ENCODE measurements at places on chromosomes 4 and X.

GRCh38 chr4:6561173-6561516 is 13.8 kb upstream of the MAN2B2 start:
- no peak for DNase-seq

DNA sequence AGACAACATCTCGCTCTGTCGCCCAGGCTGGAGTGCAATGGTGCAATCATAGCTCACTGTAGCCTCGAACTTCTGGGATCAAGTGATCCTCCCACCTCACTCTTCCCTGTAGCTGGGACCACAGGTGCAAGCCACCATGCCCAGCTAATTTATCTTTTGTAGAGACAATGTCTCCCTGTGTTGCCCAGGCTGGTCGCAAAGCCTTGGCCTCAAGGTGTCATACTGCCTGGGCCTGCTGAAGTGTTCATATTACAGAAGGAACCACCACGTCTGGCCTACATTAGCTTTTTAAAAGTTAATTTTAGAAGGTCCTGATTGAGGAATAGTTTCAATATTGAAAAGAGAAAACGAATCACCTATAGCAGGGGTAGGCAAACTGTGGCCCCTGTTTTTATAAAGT is 22.5 kb downstream of the TRIML2 start:
- no peak for DNase-seq

- no peak for DNase-seq
Observed at GRCh38 chr4:89273741-89274141, 33.9 kb downstream of the GPRIN3 start.

- DNase-seq, result no peak
Observed at GRCh38 chr4:90438522-90438921, 311.3 kb downstream of the CCSER1 start.

GRCh38 chrX:48493890-48494364 is 14.9 kb upstream of the PORCN start:
- DNase-seq, result peak; percentile 64

DNA sequence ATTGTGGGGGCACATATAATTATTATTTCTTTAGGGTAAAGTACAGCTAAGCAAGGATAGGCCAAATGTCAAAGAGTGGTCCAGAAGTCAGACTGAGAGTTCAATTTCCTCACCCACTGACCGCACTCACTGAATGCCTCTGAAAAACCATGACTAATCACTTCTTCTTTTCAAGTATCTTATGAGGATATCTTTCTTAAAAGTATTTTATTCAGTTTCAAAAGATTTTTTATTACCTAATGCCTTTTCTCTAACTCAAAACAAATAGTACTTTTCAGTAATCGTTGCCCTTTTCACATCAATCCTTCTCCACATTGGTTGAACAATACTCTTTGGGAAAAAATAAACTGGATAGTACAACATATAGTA is 61.7 kb upstream of the CAMK2D start:
- no peak for DNase-seq

DNA sequence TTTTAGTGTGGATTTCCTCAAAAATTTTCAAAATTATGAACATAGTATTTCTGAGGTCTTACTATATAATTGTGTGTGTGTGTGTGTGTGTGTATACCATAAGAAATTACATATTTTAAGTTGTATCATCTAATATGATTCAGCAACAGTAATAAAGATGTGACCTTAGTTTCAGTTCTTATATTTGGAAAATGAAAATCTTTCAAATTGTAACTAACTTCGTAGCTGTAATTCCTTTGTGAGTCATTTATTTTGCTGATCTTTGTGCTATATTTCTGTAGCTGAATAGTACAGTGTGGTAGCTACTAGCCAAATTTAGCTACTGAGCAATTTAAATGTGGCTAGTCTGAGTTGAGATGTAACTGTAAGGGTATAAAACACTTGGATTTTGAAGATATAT is 116.4 kb downstream of the RAP1GDS1 start:
- DNase-seq, result no peak

GRCh38 chr4:81688085-81688484 is 216.4 kb upstream of the RASGEF1B start:
- DNase-seq, result no peak

- DNase-seq, result no peak
Observed at GRCh38 chr4:150942539-150942938, 72.5 kb downstream of the LRBA start.

- DNase-seq, result no peak
Observed at GRCh38 chr4:72701987-72702819, 133.2 kb upstream of the ADAMTS3 start.
